ENCODE measurements at places on chromosomes 5 and 9. TPM values are rescaled to one million over a fixed set of nuclear protein-coding genes. Genes with fewer than 3 reads are reported as not detected.
A peak's percentile ranks its signal among the peaks of the same experiment; 100 is the strongest.

GRCh38 chr5:141565826-141566570, 52.8 kb downstream of the DIAPH1 start:
- no peak for DNase-seq
- H3K36me3 ChIP-seq = peaks cover 4% of the 10 kb centered on the region
- H3K27me3 ChIP-seq = no peaks in the 10 kb centered on the region
- H3K27ac ChIP-seq = peak overlapping the region; percentile 44
- H3K4me3 ChIP-seq = no peak overlapping the region
- peaks cover 17% of the 10 kb centered on the region for H3K4me1 ChIP-seq

DNA sequence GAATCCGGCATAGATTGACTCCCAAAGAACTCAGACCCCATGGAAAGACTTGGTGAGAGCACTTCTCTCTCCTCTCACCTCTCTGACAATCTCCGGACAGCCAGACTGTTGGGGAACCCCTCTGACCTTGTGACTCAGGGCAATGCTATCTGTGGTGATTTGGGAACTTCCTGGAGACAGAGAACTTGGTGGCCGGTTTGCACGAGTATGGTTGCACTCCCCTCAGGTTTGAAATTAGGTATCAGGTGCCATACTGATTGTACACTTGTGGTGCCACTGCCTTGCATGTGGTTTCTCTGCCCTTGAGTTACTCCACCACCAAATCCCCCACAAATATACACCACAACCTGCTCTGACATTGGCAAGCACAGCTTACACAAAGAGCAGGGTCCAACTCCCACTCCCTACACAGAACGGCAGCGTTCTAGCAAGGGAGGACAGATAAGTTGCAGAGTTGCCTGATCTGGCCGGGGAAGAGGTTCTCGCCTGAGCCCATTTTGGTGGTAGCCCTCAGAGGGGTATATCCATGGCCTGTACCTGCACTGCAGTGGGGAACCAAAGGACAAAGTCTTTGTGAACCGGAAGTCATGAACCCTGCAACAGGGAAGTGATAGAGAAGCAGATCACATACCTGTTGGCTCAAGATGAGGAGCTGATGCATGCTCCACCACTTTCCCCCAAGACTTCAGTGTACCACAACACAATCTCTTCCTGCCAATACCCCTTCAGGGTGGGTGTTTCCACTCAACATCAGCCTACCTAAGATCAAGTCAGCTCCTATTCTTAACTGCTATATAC, 255.1 kb downstream of the MCTP1 start:
- H3K27ac ChIP-seq = no peak overlapping the region
- H3K4me3 ChIP-seq = no peak overlapping the region
- H3K27me3 ChIP-seq = no peaks in the 10 kb centered on the region
- H3K4me1 ChIP-seq = peaks cover 14% of the 10 kb centered on the region
- no peak for DNase-seq

GRCh38 chr5:120124961-120125360, 339.1 kb upstream of the PRR16 start:
- no peak for DNase-seq
- H3K27ac ChIP-seq = no peak overlapping the region
- H3K4me1 ChIP-seq = no peaks in the 10 kb centered on the region
- H3K4me3 ChIP-seq = no peak overlapping the region
- H3K27me3 ChIP-seq = no peaks in the 10 kb centered on the region

GRCh38 chr5:156277290-156277689, 49.7 kb upstream of the SGCD start:
- H3K4me1 ChIP-seq = no peaks in the 10 kb centered on the region
- no peak overlapping the region for H3K27ac ChIP-seq
- no peak overlapping the region for H3K4me3 ChIP-seq

GRCh38 chr9:98108531-98109031, 10.4 kb downstream of the TRIM14 start:
- no peak for DNase-seq
- peak overlapping the region; percentile 62 for H3K4me3 ChIP-seq
- peaks cover 25% of the 10 kb centered on the region for H3K36me3 ChIP-seq

- H3K4me1 ChIP-seq = no peaks in the 10 kb centered on the region
- H3K4me3 ChIP-seq = no peak within 1 kb of the TSS
Observed at GRCh38 chr5:150640311-150641005, at the start of gene SYNPO. SYNPO (plus strand) TSS chr5:150640660; CDS start chr5:150648276, 7,616 bp downstream.

GRCh38 chr5:142499591-142500226, 174.9 kb upstream of the SPRY4 start:
- H3K27ac ChIP-seq = no peak overlapping the region
- H3K36me3 ChIP-seq = no peaks in the 10 kb centered on the region
- no peak overlapping the region for H3K4me3 ChIP-seq
- no peak for DNase-seq

DNA sequence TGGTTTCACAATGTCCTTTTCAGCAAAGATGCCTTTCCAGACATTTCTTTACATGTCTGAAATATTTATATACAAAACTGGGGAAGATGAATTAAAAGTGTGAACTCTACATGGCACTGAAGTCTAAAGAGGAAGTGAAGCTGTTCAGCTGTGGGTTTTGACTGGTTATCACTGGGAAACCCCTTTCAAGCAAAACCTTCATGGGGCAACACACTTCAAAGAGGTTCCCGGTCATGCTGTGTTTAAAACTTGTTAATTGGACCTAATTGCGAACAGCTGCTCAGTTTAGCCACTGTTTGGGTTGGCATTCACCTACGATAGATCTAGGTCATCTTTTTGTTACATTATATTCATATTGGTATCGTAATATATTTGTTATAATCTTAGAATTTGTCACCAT, 20.0 kb upstream of the GDNF start:
- H3K36me3 ChIP-seq = no peaks in the 10 kb centered on the region
- H3K27me3 ChIP-seq = peaks cover 12% of the 10 kb centered on the region
- H3K4me1 ChIP-seq = no peaks in the 10 kb centered on the region

SPATA6L gene
- total RNA-seq = 5.2 TPM

PDZD2 gene
- total RNA-seq = 1.4 TPM

TAF11L8 gene
- total RNA-seq = not detected
